ENCODE measurements at places on chromosomes 1 and 21.

- no peak for DNase-seq
Measured at GRCh38 chr21:17455028-17455353, 57.9 kb upstream of the CXADR start.

- DNase-seq = no peak
Measured at GRCh38 chr1:109882288-109883245, 28.1 kb upstream of the CSF1 start.

GRCh38 chr1:156401041-156401574 lies 32.1 kb downstream of the RHBG start:
- no peak for DNase-seq

DNA sequence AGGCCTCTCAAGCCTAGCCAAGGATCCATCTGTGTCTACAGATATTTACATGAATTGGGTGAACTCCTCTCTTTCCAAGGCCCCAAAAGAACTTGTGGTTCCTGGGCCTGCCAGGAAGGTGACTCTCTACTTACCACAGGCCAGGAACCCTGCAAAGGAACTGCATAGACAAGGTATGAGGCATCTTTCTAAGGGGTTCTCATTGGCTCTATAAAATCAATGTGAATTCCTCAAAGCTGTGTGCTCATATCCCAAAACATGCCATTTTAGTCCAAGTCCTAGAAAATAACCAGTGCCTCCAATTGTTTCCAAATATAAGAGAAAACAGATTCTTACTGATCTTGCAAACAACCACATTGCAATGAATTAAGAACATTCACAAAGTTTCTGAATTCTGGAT lies 39.9 kb upstream of the RGL1 start:
- DNase-seq = no peak

DNA sequence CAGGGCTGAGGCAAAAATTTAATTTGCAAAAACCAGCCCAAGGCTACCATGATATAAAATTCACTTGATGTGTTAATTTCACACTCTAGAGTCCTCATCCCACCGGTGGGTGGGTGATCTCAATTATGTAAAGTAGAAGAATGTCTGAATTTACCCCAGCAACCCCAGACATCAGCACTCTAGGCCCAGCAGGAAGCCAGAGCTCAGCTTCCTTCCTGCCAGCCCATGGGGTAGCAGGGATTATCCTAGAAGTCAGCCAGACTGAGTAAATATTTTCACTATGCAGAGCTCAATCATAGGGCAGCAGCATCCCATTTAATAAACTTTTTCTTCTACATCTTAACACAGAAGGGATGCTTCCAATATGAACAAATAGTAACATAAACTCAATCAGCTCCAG lies 71.0 kb downstream of the SIPA1L2 start:
- DNase-seq = no peak

DNA sequence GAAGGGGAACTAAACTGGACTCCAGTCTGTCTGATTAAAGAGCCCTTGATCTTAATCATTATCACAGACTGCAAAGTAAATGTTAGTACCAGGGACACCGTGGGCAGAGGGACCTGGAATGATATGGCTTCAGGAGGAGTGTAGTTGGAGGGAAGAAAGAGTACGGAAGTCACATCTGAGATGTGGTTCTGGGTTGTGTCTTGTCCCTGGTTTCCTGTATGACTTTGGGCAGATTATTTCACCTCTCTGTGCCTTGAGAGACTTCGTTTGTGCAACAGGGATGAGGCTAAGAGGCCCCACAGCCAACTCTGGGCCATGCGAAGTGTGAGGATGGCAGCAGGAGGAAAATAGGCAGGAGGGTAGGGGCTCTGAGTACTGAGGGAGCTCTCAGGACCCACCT lies 76.1 kb upstream of the SLC2A1 start:
- no peak for DNase-seq

DNA sequence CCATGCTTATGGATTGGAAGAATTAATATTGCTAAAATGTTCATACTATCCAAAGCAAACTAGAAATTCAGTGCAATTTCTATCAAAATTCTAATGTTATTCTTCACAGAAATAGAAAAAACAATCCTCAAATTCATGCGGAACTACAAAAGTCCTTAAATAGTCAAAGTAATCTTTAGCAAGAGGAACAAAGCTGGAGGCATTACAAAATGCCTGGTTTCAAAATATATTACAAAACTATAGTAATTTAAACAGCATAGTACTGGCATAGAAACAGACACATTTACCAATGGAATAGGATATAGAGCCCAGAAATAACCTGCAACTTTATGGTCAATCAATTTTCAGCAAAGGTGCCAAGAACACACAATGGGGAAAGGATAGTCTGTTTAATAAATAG lies 3.8 kb downstream of the CTSS start:
- DNase-seq = no peak

DNA sequence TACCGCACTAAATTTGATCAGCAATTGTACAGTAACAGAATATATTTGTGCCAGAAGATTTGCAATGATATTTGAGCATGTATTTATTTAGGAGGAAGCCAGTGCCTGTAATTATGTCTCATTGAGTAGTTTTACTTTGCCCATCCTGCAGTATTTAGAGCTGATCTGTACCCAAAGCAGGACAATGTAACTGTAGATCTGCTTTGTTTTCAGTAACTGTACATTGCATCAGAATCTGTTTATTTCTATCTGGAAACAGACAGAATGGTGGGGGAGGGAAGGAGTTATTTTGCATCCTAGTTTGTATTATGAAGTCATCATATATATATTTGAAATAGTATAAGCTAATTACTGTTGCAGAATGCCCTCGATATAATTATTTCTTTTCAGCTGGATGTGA lies 36.2 kb upstream of the LRRC8C start:
- DNase-seq = no peak

- no peak for DNase-seq
Measured at GRCh38 chr1:185479796-185480195, 162.8 kb upstream of the IVNS1ABP start.

DNA sequence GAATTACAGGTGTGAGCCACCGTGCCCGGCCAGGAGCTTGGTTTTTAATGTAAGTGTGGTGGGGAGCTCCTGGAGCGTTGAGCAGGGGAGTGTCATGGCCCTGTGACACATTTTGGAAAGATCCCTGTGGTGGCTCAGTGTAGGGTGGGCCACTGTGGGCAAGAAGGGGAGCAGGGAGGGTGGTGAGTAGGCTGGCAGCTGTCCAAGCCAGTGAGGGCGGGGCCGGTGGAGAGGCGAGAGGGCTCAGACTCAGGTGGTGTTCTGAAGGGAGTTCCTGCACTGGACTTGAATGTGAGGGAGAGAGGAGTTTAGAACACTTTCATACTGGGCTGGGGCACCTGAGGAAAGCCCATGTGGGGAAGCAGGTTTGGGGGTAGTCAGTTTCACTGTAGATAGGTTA lies 3.1 kb upstream of the EVA1B start:
- no peak for DNase-seq

DNA sequence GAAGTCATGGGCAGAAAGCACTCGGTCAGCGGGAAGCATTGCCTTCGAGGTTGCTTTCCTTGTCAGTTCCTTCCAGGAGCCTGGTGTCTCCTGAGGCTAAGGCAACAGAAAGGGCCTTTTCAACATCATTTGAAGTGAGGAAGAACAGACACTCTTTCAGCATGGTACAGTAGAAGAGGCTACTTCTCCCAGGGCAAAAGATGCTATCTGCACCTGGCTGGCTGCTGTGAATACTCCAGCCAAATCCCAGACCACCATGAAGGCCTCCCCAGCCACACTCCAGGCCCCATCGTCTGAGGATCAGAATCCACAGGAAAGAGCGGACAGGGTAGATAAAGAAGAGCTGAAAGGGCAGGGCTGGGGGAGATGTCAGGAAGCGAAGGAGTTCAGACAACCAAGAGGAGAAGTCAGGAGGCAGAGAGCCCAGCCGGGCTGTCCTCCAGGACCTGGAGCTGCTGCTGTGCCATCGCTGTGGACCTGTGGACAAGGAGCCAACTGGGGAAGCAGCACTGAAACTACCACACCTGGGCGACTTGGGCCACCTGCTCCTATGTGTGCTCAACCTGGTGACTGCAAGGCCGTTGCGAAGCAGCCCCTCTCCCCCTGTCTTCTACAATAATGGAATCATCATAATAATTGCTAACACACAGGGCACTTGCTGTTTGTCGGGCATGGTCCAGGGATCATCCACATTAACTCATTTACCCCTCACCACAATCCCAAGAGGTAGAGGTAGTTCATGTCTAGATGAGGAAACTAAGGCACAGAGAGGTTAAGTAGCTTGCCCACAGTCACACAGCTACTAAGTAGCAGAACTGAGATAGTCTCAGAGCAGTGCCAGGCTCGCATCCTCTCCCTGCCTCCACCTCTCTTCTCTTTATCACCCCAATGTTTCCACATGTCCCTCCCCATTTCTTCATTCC lies 88.0 kb upstream of the ZBTB40 start:
- no peak for DNase-seq

DNA sequence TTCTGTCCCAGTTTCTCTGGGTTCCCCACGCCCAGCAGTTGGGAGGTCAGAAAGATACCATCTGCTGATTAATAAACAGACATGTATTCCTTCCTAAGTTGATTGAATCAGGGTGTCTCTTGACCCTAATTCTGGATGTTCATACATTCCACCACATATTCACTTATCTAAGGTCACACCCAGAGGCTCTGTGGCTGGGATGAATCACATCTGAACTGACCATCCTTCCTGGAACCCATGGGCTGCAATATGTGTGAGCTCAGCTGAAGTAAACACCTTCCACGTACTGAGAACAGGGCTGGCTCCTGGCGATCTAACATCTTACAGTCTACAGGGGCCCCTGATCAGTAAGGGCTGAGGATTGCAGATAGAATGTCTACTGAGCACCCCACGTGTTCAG lies 20.5 kb upstream of the TRABD2B start:
- DNase-seq = no peak

- no peak for DNase-seq
Measured at GRCh38 chr1:209728466-209728865, 23.8 kb downstream of the HSD11B1 start.

DNA sequence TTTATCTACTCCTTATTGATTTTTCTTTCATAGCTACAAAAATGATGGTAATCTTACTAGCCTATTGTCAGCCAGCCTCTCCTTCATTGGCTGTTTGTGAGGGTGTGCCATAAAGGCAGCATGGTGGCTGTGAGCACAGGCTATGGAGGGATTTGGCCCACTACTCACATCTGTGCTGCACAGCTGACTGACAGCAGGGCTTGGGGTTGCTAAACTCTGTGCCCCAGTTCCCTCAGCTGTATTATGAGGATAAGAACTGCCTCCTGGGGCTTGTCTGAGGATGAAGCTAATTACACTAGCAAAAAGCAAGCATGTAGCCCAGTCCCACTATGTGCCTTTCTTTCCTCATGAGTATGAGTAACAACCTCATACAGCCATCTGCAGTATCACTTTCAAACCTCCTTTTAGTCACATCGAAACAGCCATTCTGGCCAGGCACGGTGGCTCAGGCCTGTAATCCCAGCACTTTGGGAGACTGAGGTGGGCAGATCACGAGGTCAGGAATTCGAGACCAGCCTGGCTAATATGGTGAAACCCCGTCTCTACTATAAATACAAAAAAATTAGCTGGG lies 66.2 kb downstream of the COQ8A start:
- no peak for DNase-seq

GRCh38 chr1:117054068-117054467 lies 6.1 kb upstream of the TTF2 start:
- no peak for DNase-seq

GRCh38 chr21:8988696-8989095 lies 1532.7 kb upstream of the TPTE start:
- DNase-seq = no peak

- no peak for DNase-seq
Measured at GRCh38 chr1:178877896-178878295, 7.0 kb upstream of the ANGPTL1 start.

- no peak for DNase-seq
Measured at GRCh38 chr1:200945111-200945510, 50.4 kb downstream of the INAVA start.

DNA sequence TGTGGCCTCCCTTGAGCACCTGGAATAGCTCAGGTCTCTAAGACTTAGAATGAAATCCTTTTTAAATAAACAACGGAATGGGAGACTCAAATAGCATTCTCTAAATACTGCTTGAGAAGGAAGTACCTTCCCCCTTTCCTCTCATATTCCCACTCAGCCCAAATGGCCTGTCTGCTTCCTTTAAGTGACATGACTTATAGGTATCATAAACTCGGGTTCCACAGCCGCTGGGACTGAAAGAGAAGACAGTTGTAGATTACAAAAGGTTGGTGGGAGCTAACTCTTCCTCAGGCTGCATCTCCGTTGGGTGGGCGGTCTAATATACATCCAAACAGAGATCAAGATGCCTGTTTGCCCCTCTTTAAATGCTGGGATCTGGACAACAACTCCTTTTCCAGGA lies 1.2 kb upstream of the HMCN1 start:
- no peak for DNase-seq

- DNase-seq = no peak
Measured at GRCh38 chr1:11707621-11708276, 16.2 kb downstream of the DRAXIN start.

- no peak for DNase-seq
Measured at GRCh38 chr1:17186216-17186909, 18.6 kb upstream of the PADI1 start.

DNA sequence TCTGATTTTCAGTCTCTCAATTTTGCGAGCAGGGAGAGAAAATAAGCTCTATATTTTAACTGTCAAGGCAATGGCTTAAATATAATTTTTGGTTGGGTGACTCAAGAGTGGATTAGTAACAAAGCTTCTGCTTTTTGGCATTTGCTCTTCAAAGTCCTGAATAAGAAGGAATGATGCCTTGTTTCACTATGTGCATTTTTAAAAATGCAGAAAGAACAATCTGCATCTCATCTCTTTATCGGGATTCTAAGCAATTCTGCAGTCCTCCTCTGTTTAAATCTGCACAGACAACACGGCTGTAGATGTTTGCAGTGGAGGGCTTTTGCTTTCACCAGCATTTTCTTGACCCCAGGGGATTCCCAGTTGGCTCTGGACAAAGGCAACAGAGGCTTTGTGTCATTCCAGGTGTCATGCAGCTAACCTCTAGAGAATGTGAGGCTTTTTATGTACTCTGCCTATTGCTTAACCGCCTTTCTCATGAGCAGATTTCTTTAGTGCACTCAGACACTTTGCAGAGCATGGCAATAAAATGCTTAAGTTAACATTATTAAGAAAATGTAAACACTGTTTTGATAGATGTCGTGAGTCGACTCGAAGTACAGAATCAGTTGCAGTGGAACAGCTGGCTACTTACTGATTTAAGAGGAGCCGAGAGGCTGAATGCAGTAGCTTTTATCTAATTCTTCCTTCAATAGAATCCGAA lies 783.2 kb upstream of the NEGR1 start:
- DNase-seq = no peak

- DNase-seq = no peak
Measured at GRCh38 chr1:166905136-166905535, 29.1 kb upstream of the TADA1 start.

- no peak for DNase-seq
Measured at GRCh38 chr1:179516976-179517705, 58.6 kb downstream of the NPHS2 start.

- no peak for DNase-seq
Measured at GRCh38 chr1:228006034-228006785, 588 bp upstream of the WNT3A start.

GRCh38 chr1:57102561-57103326 lies 136.9 kb upstream of the C8B start:
- no peak for DNase-seq
